NCI-H1930 (cell line): ENCODE measurements at places on chromosomes 3 and 15.

DNA sequence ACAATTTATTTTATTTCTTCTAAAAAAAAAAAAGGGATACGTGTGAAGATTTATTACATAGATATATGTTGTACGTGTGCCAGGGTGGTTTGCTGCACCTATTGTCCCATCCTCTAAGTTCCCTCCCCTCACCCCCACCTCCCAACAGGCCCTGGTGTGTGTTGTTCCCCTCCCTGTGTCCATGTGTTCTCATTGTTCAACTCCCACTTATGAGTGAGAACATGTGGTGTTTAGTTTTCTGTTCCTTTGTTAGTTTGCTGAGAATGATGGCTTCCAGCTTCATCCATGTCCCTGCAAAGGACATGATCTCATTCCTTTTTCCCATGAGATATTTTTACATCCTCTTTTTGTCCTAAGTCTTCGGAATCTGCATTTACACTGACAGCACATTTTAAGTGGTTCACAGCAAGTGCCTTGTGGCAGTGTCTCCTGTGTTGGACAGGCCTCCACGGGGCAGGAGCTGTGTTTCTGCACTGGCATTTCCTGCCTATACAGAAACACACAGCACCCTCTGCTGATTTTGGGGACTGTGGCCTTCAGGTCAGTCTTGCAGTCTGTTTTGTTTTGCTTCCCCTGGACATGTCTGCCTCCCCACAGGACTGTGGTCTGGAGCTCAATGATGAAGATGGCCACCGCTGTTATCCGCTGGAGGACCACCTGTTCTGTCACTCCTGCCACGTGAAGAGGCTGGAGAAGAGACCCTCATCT, 12.7 kb upstream of the SACM1L start:
- no peak for DNase-seq

- no peak for DNase-seq
Measured at GRCh38 chr15:50113187-50113505, 5.9 kb downstream of the ATP8B4 start.

DNA sequence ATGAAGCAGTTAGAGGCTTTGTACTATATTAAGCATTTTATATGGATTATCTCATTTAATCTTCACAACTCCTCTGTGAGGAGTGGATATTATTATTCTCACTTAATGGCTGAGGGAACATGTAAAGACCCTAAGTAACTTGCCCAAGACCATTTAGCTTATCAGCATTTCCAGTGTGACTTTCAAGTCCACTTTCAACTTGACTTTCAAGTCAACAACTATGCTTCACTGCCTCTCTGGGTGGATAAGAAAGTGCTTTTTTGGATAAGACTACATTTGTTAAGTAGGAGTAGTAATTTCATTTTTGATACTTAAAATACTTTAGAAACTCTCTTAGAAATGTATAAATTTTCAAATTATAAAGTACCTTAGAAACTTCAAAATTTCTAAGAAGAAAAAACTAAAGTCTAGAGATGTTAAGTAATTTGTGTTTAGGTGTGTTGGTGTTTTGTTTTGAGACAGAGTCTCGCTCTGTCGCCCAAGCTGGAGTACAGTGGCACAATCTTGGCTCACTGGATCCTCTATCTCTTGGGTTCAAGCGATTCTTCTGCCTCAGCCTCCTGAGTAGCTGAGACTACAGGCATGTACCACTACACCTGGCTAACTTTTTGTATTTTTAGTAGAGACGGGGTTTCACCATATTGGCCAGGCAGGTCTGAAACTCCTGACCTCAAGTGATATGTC, 71.8 kb downstream of the MINDY2 start:
- DNase-seq: no peak

DNA sequence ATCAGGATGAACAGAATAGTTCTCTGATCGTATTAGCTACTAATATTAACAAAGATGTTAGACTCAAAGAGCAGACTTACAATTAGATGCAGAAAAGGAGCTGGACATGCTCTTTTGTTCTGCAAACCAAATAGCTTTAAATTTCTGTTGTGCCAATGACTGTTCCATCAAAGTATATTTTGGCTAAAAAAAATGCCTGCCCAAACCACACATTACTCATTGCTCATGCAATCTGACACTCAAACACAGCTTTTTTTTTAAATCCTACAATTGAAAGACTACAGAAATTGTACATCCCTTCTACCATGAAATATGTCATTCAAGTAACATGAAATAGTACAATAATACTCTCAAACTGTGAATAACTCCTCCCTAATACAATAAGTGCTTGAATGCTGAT, 48.6 kb downstream of the SHOX2 start:
- no peak for DNase-seq

DNA sequence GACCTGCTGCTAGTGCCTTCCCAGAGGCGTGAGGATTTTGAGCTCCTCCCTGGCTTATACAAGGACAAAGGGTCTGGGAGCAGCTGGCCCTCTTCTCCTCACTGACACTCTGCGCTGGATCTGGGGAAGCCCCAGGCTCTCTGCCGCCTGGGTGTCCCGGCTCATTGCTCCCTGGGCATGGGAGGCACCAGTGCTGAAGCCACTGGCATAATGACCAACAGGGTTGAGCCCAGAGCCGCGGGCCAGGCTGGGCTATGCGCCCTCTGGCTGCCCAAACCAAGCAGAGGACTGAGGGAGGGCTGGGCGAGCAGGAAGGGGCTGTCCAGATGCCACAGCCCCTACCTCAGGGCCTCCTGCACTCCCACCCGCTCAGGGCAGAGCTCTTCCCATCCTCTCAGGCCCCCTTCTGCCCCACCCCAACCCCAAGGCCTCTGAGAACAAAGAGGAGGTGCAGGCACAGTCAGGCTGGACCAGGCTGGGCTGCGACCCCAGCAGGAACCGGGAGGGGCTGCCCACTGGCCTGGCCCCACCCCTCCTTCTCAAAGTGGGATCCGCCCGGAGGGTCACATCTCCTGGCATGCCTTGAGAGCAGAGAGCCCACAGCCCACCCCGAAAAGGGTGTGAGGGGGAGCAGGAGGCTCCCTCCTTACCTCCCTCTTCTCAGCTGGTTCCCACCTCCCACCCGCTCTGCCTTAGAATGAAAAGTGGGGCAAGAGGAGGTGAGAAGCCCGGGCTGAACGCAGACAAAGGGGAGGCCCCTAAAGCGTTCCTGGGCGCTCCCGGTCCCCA, 1.6 kb downstream of the LINGO1 start:
- DNase-seq: no peak

DNA sequence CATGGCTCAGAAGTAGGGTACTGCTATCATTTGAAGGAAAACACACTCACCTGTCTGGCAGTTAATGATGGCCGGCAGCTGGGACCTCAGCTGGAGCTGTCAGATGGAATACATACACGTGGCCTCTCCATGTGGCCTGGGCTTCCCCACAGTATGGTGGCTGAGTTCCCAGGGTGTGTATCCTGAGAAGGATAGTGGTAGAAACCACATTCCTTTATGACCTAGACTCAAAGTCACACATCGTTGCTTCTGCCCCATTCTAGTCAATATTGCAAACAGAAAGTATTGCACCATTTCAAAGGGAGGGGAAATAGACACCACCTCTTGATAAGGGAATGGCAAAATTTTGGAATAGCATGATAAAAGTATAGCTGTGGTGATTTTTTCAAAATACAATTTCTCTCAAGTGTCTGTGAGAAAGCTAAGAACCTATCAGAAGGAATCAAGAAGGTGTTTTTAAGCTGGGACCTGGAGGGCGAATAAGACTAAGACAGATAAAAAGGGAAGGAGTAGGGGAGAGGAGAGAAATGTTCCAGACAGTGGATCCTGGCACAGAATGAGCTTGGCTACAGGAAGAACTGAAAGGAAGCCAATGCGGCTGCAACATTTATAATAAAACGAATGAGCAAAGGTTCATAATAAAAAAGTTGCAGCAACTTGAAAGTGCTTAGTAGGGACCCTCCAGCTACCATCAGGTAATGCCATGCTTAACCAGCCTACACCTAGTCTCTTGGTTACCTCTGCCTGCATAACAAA, 40.1 kb upstream of the GALNT15 start:
- DNase-seq: no peak

DNA sequence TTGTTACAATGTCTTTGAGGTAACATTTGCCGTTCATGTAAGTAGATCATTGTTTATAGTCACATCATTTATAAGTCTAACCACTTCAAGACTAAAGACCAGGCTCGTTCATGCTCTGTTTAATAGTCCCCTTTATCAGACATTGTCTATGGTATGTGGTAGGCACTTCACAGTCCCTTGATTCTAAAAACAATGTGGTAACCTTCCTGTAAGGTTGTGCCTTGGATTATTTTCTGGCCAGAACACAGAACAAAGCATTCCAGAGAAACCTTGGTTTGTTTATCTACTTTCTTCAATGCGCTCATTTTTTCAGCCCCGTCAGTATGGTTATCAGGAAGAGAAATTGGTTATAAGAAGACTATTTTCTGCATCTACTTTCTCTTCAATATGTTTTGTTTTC, 16.3 kb upstream of the ST3GAL6 start:
- DNase-seq: no peak

- no peak for DNase-seq
Measured at GRCh38 chr3:59267021-59267420, 217.2 kb upstream of the CFAP20DC start.

- no peak for DNase-seq
Measured at GRCh38 chr15:94576889-94577533, 345.6 kb downstream of the MCTP2 start.

- DNase-seq: no peak
Measured at GRCh38 chr3:38102444-38102814, 34.5 kb downstream of the ACAA1 start.

DNA sequence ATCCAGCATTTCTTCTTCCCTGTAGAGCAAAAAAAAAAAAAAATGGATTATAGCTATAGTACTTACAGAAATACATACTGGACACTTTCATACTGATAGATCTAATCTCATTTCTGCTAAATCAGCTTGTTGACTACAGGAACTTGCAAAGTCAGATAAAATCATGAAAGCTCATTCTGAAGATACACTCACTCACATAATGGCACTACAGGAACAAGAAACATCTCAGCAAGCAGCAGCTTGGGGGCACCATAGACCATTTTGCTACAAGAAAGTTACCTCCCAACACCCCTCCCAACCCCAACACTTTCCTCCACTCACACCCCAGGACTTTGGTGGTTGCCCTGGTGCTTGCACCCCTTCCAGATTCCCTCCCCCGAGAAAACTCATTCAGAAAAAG, 4.6 kb downstream of the MYH15 start:
- no peak for DNase-seq

DNA sequence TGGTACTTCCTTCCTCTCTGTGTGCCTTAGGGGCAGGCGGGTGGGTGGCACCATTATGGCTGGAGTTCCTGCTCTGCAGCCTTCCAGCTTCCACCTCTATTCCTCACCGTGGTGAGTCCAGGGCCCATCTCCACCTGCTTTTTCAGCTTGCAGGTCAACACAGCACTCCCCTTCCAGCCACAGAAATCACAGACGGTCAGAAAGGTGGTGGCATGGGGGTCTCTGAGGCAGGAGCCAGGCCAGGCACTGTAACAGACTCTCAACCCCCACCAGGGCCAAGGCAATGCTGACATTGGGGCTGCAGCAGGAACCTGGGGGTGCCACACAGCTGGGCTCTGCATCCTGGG, 16.6 kb downstream of the KLF15 start:
- no peak for DNase-seq

DNA sequence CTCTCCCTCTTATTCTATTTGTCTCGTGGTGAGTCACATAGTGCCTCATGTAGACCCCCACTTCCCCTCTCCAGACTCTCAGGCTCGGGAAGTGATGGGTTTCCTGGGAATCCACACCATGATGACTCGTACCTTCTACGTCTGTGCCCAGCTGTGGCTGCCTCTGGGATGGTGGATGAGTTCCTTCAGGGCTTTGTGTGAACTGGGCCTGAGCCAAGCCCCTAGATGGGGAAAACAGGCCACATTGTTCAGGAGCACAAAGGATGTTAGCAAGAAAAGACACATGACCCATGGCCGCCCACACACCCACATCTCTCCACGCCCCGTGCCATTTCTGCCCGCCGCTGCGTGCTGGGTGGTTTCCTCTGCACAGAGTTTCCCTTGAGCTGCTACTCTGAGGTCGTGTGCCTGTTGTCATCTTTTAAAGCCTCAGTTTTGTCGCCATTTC, 10.5 kb downstream of the ISG20 start:
- DNase-seq: no peak

- no peak for DNase-seq
Measured at GRCh38 chr3:186965141-186965879, 35.0 kb downstream of the ST6GAL1 start.

DNA sequence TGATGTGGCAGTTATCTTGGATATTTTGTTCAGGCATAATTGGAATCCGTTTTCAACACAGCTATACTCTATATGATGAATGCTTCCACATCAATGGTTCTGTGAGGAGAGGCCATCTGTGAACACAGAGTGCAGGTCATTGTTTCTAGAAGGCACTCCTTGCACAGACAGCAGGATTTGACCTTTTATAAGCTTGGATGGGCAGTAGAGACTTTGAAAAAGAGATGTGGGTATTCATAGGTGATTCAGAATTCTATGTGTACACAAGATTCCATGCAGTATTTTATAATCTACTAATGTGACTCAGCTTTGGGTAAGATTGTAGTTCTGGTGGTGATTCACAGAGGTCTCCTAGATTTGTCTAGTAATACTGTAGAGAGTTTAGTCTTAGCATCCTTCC, 12.5 kb downstream of the ARPP21 start:
- no peak for DNase-seq

DNA sequence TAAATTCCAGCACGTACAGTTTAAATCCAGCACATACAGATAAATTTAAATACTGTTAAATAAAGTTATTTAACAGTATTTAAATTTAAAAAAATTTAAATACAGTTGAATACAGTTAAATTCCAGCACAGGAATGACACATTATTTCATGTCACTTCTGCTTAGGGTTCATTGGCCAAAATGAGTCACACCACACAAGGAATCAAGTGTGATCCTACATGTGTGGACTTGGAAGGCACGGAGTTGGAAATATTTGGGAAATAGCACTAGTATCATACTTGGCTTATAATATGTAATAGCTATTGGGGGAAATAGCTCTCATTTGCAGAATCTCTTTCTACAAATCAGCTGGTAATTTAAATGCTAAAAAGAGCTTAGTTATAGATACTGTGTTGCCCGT, 10.6 kb downstream of the RAB7A start:
- DNase-seq: no peak

DNA sequence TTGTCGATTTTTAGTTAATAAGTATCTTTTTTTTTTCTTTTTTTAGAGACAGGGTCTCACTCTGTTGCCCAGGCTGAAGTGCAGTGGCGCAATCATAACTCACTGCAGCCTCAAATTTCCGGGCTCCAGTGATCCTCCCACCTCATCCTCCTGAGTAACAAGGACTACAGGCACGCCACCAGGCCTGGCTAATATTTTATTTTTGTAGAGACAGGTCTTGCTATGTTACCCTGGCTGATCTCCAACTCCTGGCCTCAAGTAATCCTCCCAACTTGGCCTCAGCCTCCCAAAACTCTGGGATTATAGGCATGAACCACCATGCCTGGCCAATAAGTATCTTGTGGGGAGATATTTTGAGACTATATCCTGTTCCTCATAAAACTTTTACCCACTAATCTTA, 29.4 kb upstream of the ARID3B start:
- DNase-seq: no peak

GRCh38 chr15:56028430-56028829, 35.0 kb upstream of the NEDD4 start:
- no peak for DNase-seq

GRCh38 chr3:151383111-151383510, 1.4 kb downstream of the P2RY12 start:
- no peak for DNase-seq
